ENCODE measurements at places on chromosomes 13 and 19.

DNA sequence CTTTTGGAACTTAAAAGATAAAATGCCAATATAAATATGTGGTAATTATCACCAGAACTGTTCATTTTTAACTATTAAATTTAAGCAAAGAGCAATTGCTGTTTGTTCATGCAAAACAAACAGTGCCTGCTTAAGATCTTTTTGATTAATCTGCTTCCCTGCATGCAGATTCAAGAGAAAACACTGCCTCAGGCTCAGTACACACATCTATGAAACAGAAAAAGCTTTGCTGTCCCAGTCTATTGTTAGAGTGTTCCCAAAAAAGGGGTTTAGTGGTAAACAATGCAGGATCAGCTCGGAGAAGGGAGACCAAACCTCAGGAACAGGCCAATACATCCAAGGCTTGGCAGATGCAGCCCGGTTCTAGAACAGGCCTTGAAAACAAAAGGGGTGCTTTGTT, 49.3 kb upstream of the TDRD3 start:
- DNase-seq: no peak

DNA sequence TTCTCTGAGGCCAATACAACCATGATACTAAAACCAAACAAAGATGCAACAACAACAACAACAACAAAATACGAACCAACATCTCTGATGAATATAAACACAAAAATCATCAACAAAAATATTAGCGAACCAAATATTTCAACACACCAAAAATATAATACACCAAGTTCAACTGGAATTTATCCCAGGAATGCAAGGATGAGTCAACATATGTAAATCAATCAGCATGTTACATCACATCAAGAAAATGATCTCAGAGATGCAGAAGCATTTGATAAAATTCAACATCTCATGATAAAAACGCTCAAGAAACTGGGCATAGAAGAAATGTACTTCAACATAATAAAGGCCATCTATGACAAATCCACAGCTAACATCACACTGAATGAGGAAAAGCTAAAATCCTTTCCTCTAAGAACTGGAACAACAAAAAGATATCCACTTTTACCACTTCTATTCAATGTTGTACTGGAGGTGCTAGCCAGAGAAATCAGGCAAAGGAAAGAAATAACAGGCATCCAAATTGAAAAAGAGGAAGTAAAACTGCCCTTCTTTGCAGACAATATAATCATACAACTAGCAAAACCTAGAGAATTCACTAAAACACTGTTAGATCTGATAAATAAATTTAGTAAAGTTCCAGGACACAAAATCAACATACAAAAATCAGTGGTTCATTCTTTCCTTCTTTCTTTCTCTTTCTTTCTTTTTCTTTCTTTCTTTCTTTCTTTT, 2448.7 kb upstream of the PCDH20 start:
- no peak for DNase-seq

DNA sequence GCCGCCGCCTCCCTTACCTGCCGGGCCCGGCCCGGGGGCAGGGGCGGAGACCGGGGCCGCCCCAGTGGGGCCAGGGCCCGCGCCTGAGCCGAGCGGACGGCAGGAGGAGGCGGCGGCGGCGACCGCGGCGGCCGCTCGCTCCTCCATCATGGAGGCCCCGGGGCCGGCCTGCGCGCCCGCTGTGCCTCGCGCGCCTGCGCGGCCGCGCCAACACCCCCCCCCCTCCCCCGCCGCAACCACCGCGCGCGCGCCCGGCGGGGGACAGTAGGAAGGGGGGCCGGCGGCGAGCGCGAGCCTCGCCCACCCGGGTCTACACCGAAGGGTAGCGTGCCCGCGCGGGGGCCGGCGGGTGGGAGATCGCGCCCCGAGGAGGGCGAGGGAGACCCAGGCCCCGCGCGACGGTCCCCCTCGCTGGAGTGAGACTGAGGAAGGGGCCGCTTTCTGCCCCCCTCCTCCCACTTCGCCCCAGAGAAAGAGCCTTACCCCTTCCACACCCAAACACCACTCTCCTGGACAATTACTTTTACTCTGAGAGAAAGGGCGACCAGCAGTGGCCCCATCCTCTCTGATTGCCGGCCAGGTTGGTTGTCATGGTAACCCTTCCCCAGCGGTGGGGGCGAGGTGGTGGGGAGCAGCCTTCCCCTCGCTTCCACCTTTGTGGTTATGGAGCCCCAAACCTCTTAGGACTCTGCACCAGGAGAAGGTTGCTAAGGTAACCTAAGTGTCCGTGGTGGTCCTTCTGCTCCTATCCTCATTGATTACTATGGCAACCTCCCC, at the start of gene STRN4:
Gene STRN4 (minus strand): TSS at position 170 of the 777 bp plus-strand sequence. CDS start 20 bp downstream, at position 150.
- peak; percentile 38 for DNase-seq

GRCh38 chr19:51689751-51690453, 3.2 kb upstream of the SPACA6 start:
- no peak for DNase-seq

GRCh38 chr13:93225610-93226009, 997 bp upstream of the GPC6 start:
- no peak for DNase-seq

GRCh38 chr13:109834973-109835720, 48.8 kb upstream of the IRS2 start:
- DNase-seq: no peak

- no peak for DNase-seq
Observed at GRCh38 chr13:41200126-41200525, 5.8 kb upstream of the KBTBD7 start.

DNA sequence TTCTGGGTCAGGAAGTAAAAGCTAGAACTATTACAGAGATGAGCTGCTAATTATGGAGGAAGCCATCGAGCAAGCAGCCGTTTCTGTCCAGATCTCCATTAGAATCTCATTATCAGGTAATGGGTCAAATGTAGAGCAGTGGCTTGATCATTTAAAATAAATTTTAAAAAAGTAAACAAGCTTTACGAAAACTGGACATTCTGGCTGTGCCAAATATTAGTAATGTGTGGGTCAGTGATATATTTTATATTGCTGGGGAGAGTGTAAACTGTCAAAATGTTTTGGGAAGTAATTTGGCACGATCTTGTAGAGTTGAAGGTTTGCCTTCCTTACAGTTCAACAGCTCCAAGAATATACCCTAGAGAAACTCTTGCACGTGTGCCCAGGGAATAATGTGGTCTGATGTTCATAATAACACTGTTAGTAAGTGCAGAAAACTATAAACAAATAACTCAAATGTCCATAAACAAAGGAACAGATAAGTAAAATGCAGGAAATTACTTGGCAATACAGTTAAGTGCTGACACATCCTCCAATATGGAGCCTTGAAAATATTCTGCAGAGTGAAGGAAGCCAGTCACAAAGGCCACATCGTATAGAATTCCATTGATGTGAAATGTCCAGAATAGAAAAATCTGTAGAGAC, 127.2 kb upstream of the UBL3 start:
- no peak for DNase-seq

GRCh38 chr19:38216785-38217641, 7.0 kb downstream of the DPF1 start:
- DNase-seq: no peak

DNA sequence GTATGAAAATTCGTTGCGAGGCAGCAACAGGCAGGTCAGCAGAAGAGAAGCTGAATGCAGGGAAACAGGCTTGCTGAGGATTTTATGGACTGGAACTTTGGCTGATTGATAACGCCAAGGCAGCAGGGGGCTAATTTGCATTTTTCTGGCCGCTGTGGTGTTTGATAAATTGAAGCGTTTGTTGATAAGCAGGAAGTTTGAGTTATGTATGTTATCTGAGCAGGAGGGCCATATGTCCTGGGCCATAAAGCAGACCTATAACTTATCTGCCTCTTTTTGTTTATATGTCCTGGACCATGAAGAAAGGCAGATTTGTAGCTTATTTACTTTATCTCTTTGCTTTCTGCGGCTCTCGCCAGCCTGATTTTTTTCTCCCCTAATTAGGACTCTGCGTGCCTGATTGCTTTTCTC, 65.9 kb downstream of the ZNF627 start:
- no peak for DNase-seq

DNA sequence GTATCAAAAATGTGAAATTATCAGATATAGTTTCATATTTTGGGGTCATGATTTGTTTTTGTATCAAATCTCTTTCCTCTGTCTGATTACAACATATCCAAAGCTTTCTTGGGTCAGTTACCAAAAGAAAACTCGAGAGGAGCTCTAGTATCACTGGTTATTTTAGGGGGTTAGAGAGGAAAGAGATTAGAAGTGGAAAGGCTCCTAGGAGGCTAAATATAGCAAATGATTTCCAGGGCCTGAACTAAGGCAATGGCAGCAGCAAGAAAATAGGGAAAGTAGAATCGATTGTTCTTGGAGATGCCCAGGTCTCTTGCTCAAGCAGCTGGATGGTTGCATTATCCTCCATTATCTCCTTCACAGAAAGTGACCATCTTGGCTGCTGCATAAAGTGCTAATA, 72.9 kb downstream of the NHLRC3 start:
- no peak for DNase-seq

GRCh38 chr13:22014469-22014868, 343.6 kb downstream of the FGF9 start:
- no peak for DNase-seq

DNA sequence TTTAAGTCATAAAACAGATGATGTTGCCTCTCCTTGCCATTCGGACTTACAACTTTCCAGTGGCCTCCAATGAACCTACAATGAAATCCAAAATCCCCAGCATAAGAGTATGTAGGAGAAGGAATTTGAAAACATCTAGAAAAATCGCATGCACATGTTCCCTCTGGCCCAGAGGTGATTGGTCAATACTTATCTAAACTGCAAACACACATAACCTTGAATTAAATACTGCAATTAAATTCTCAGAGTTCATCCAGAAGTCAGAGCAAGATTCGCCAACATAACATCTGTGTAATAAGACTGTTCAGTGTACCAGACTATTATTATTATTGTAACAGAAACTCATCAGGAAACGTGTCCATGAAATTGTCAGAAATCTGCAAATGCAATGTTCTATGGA, 82.2 kb upstream of the USP29 start:
- DNase-seq: no peak

DNA sequence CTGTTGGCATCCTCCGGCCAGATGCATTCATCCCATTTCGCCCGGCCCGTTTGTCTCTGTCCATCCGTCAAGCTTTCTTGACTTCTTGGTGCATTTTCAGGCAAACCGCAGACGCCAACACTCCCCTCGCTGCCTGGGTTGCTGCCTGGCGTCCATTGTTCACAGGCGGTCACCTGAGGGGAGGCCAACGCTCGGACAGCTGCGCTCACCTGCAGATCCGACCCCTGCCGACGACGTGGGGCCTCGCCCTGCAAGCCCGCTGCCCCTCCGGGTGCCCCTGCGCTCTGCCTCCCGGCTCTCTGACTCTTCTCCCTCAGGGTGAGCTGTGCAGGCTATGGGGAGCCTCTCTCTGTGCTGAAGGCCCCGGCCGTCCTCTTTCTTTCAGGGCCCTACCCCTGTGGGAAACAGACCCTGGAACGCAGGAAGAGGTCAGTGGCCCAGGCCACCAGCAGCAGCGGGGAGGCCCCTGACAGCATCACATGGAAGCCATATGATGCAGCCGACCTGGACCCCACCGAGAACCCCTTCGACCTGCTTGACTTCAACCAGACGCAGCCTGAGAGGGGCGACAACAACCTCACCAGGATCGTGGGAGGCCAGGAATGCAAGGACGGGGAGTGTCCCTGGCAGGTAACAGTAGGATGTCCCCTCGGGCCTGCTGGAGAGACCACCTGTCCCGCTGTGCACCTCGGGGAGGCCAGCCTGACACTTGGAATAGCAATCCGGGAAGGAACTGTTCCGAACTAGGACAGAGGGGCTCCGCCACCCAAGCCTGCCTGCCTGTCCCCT, 14.8 kb upstream of the PROZ start:
- no peak for DNase-seq

GRCh38 chr13:40464337-40465014, 202.0 kb downstream of the FOXO1 start:
- no peak for DNase-seq
